Activated CD8-positive, alpha-beta memory T cell treated with anti-CD3 and anti-CD28 coated beads, Interleukin-2, amount 10 ng/mL, durations not matched to agents 7 days and 5 days (primary cell): ENCODE measurements at places on chromosomes 2 and 18. TPM values are rescaled to one million over a fixed set of nuclear protein-coding genes. Genes with fewer than 3 reads are reported as not detected.

UGT1A6 gene
- total RNA-seq = not detected

RNU2-63P gene
- total RNA-seq = 21.2 TPM

WBP1 gene
- 46.8 TPM for total RNA-seq

C2orf66 gene
- total RNA-seq = not detected

TYMS gene
- total RNA-seq = 369 TPM

ARHGAP15 gene
- 152 TPM for total RNA-seq

ALPI gene
- total RNA-seq = not detected

TFPI gene
- total RNA-seq = not detected

OTOS gene
- not detected for total RNA-seq

NYAP2 gene
- not detected for total RNA-seq

PARD6G gene
- total RNA-seq = 0.98 TPM

C2orf78 gene
- not detected for total RNA-seq

FSHR gene
- not detected for total RNA-seq

MTCL1 gene
- 0.59 TPM for total RNA-seq

C2orf92 gene
- total RNA-seq = 7.3 TPM

ACKR3 gene
- total RNA-seq = 1.3 TPM

EGR4 gene
- 0.15 TPM for total RNA-seq

GREB1L gene
- total RNA-seq = not detected

UGT1A4 gene
- total RNA-seq = not detected

FZD7 gene
- total RNA-seq = 3.4 TPM

CFAP210 gene
- not detected for total RNA-seq

TPO gene
- total RNA-seq = not detected

ST6GAL2 gene
- not detected for total RNA-seq

GAREM1 gene
- total RNA-seq = not detected

HOXD8 gene
- total RNA-seq = not detected

CYP1B1 gene
- 16.0 TPM for total RNA-seq

PLB1 gene
- total RNA-seq = 0.67 TPM

ESPNL gene
- total RNA-seq = not detected

BOK gene
- not detected for total RNA-seq

RAB27B gene
- total RNA-seq = 3.5 TPM

LHCGR gene
- not detected for total RNA-seq

NTSR2 gene
- not detected for total RNA-seq

TEX44 gene
- total RNA-seq = not detected

KIAA2012 gene
- total RNA-seq = not detected

ALK gene
- not detected for total RNA-seq

GATA6 gene
- not detected for total RNA-seq

SERPINB10 gene
- 0.14 TPM for total RNA-seq

POTEC gene
- not detected for total RNA-seq

TSPYL6 gene
- total RNA-seq = not detected

FIGLA gene
- not detected for total RNA-seq

TUBA4B gene
- not detected for total RNA-seq

CXCR2 gene
- total RNA-seq = 0.30 TPM

PLGLB1 gene
- total RNA-seq = 3.3 TPM

VWC2L gene
- total RNA-seq = not detected

CIB4 gene
- total RNA-seq = not detected

SP5 gene
- total RNA-seq = not detected

LYG2 gene
- not detected for total RNA-seq

SH2D6 gene
- total RNA-seq = 0.82 TPM

KCNF1 gene
- not detected for total RNA-seq

APLF gene
- total RNA-seq = 3.3 TPM

SCN9A gene
- not detected for total RNA-seq

LINC00305 gene
- not detected for total RNA-seq

MC4R gene
- not detected for total RNA-seq

ANKAR gene
- total RNA-seq = 9.3 TPM

PEX13 gene
- total RNA-seq = 21.8 TPM

HOXD13 gene
- not detected for total RNA-seq

SERPINB13 gene
- not detected for total RNA-seq

CGREF1 gene
- total RNA-seq = 1.1 TPM

PSMA8 gene
- 0.82 TPM for total RNA-seq
